Smooth muscle cell of the pulmonary artery (primary cell): ENCODE measurements at places on chromosomes 2 and 18. TPM values are rescaled to one million over a fixed set of nuclear protein-coding genes. Genes with fewer than 3 reads are reported as not detected.

The KHK gene
- 0.98 and 0.99 TPM in 2 replicates for total RNA-seq

The GCG gene
- not detected in 2 replicates for total RNA-seq

The APLF gene
- 3.5 and 5.6 TPM in 2 replicates for total RNA-seq

The SLC4A3 gene
- total RNA-seq: 4.0 and 7.0 TPM in 2 replicates

The CFLAR gene
- 76.5 and 88.1 TPM in 2 replicates for total RNA-seq

The TCF23 gene
- not detected in 2 replicates for total RNA-seq

The ABCB11 gene
- under 0.01 and 0.13 TPM in 2 replicates for total RNA-seq

The UGT1A3 gene
- total RNA-seq: not detected in 2 replicates

The CMPK2 gene
- 0.36 and 0.46 TPM in 2 replicates for total RNA-seq
